Stimulated activated CD4-positive, alpha-beta T cell treated with anti-CD3 and anti-CD28 coated beads, Interleukin-1b, Interleukin-23, amount 100 ng/mL, for 1 hour (primary cell): ENCODE measurements at places on chromosomes 1 and 21.

GRCh38 chr1:246681900-246682895 lies 42.0 kb upstream of the SCCPDH start:
- no peak for DNase-seq

DNA sequence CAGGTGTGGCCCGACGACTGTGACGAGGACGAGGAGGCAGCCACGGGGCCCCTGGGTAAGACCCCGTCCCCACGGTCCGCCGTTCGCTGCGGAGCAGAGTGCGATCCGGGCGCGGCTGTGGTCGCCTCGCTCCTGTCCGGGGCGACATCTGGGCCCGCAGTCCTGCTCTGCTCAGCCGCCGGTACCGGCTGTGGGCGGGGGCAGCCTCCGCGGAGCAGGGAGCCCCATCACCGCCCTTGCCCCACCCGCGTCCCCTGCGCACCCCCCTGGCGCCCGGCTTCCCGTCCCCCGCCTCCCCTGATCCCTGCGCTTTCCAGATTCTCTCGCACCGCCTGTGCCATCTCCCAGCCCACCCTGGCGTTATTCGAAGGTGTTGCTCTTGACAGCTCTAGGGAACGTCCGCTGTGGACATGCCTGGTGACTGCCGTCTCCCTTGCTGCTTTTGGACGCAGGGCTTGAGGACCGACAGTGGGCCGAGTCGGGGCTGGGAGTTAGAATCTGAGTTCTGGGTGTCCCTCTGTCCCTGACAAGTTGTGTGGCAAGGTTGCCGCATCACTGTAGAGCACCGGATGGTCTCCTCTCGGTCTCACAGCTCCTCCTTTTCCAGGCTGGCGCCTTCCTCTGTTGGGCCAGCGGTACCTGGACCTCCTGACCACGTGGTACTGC lies 596 bp downstream of the TOR3A start:
- DNase-seq, result no peak

DNA sequence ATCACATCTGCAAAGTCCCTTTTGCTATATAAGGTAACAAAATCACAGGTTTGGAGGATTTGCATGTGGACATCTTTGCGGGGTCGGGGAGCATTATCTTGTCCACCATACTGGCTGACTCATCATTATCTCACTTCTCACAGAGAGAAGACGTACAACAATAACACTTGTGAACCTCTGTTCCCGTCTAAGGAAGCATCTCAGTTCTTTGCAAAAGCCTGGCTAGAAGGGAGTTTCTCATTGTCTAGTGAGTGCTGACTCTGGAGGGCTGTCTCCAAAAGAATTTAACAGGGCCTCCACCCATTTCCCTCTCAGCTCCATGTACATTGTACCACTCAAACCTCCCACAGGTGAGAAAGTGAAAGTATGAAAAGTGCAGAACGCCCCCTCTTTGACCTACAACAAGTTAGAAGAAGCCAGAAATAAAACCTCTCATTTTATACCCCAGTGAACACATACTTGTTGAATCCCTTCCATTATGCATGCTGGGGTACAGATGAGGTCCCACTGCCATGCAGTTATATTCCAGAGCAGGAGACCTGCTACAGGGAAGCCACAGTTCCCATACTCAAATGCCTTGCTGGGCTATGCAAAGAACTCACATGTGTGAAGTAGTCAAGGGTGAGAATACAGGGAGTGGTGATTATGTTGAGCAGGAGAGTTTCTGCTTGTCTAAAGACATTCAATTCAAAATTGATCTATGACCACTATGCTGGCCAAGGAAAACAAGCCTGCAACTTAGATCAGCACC lies 121.7 kb upstream of the PRDX6 start:
- DNase-seq, result no peak

DNA sequence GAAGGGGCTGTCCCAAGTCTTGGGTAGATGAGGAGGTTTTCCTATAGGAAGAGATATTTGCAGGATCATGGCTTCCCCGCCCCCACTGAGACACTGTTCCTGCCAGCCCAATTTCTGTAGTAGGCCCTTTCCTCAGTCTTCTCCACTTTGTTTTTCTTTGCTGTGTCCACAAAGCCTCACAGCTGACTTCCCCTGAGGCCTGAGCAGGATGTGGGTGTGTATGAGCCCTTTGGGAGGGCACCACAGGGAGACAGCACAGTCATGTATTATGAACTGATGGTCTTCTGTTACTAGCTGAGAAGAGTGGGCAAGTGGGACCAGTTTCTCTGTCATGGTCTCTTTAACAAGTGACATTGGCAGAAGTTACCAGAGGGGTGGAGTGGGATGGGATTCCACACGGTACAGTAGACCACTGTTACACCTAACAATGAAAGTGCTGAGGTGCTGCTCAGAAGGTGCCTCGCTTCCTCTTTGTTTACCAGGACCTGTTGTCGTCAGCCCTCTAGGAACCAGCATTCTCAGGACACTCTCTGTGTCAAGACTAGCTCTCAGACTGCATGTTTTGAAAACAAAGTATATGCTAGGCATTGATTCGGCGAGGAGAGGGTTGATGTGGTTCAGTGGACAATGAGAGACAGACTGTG lies 253.8 kb upstream of the HOOK1 start:
- DNase-seq, result no peak

- no peak for DNase-seq
Measured at GRCh38 chr1:938088-938683, 14.5 kb downstream of the SAMD11 start.

GRCh38 chr21:45391743-45392572 lies 13.0 kb upstream of the COL18A1 start:
- DNase-seq, result no peak

- DNase-seq, result no peak
Measured at GRCh38 chr1:26212726-26213125, 21.3 kb upstream of the CEP85 start.

DNA sequence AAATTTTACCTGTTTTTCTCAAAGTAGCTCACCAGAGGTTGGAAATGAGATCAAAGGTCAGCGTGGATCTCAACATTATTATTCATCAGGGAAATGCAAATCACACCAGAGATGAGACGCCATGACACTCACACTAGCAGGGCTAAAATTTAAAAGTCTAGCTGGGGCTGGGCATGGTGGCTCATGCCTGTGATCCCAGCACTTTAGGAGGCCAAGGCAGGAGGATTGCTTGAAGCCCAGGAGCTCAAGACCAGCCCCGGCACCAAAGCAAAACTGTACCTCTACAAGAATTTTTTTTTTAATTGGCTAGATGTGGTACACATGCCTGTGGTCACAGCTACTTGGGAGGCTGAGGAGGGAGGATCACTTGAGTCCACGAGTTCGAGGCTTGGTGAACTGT lies 41.4 kb upstream of the PCBP3 start:
- no peak for DNase-seq

- no peak for DNase-seq
Measured at GRCh38 chr21:39961251-39961650, 94.0 kb downstream of the PCP4 start.

DNA sequence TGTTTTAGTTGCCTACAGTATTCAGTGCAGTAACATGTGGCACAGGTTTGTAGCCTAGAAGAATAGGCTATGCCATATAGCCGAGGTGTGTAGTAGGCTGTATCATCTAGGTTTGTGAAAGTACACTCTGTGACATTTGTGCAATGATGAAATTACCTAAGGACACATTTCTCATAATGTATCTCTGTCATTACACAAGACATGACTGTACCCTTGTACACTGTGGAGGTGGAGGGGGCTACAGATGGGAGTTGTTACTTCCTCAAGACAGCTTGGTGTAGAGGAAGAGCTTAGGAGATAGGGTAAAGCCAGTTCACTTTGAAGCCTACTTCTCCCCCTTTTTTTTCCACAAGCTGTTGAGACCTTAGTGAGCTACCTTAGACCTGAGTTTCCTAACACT lies 59.7 kb upstream of the RAVER2 start:
- no peak for DNase-seq

DNA sequence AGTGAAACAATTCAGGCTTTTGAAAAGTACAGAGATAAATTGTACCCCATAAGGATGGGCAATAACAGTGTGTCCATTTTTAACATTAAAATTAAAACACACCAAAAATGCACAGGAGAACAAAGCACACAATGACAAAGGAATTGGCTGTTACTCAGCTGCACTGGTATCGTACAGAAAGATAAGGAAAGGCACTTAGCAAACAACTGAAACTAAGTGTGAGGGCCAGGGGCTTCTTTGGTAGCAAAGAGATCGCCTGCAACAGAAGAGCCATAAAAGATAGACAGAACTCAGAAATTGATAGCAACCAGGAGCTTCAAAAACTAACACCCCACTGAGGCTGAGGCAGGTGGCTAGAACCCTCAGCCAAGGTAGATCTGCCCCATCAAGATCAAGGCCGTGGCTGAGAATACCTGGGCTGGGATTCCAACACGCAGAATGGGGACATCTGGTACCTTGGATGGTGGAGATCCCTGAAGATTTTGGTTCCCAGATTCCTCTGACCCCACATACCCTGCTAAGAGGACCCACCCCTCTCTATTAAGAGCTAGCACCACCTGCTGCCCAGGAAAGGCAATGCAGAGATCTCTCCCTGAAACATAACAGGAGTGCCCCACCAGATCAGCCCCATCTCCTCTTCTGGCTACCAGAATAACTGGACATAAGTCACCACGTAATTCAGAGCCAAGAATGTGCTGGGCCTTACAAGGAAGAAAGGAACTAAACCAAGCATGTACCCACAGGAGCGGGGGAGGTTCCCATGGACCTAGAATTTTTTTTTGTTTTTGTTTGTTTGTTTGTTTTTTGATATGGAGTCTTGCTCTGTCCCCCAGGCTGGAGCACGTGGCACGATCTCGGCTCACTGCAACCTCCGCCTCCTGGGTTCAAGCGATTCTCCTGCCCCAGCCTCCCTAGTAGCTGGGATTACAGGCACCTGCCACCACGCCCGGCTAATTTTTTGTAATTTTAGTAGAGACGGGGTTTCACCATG lies 16.2 kb downstream of the PLEKHO1 start:
- no peak for DNase-seq

- DNase-seq, result no peak
Measured at GRCh38 chr1:154478639-154479038, 23.4 kb upstream of the TDRD10 start.
